ENCODE measurements at places on chromosomes 1 and 21.

- DNase-seq, result no peak
Measured at GRCh38 chr1:66197785-66198184, 336.2 kb upstream of the SGIP1 start.

- no peak for DNase-seq
Measured at GRCh38 chr21:31545036-31545435, 114.5 kb upstream of the SOD1 start.

DNA sequence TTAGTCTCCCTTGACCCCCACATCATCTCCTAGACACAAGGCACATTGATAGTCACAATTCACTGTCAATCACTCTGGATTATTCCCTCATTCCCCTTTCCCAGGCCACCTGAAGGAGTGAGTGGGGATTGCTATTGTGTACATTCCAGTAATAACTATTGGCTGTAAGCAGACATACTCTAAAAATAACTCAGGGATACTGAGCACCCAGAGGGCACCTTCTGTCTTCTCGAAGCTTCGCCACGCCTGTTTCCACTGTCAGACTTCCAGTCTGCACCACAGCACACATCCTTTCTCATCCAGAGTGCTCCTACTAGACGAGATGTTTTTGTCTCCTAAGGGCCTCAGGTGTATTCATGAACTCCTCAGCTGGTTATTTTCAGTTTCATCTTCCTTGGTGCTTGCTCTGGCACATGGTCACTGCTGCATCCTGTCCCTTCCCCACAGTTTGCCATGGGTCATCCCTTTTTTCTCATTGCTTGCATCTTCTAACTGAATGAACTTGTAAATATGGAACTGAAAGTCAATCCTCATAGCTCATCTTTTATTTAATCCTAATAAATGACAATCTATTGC is 848 bp upstream of the APOBEC4 start:
- no peak for DNase-seq

DNA sequence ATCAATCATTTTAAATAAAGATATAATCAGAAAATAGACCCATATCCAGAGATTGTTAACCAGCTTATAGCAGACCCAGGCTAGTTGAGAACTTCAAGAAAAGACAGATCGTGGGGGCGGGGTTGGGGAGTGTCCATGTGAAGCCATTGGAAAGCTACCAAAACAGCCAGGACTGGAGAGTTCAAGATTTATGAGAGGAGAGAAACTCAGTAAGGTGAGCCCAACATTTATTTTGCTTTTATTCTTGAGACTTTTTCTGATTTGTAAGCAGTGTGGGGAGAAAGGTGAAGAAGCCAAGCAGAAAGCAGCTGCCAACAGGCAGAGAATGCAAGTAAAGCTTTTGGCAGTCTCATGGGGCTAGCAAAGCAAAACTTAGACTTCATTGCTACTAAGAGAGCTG is 179.9 kb downstream of the VPS13D start:
- DNase-seq, result no peak

DNA sequence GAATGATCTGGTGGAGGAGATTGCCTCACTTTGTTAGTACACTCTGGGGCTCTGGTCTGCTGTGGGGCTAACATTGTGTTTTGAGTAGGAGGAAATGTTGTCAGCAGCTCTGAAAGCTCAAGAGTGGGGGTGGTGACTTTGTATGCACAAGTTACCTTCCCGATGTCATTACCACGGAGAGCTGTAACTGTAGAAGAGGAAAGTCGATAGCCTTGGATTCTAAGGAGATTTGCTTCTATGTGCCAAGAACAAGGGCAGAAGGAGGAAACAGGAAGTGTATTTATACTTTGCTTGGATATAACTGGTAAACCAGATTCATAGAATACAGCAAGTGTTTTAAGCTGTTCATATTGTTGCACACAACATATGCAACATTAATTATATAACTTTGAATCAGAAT is 196.1 kb downstream of the AMY1C start:
- DNase-seq, result no peak

DNA sequence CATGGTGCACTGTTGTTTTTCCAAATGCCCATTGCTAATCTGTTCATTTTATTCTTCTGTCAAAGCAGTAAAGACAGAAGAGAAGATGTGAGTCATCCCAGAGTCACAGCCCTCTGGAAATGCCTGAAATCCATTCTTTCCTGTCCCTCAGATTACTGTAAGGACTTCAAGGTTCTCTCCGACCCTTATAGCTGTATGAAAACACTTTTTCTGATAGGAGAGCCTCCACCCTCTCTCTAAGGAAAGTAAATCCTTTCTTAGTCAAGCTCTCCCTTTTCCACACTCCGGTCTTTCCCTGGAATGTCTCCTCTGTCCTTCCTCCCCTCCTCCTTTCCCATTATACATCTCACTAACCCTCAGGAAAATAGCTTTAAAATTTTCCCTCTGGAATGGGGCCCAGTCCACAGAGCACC is 3.5 kb upstream of the PRDX6 start:
- DNase-seq, result no peak

DNA sequence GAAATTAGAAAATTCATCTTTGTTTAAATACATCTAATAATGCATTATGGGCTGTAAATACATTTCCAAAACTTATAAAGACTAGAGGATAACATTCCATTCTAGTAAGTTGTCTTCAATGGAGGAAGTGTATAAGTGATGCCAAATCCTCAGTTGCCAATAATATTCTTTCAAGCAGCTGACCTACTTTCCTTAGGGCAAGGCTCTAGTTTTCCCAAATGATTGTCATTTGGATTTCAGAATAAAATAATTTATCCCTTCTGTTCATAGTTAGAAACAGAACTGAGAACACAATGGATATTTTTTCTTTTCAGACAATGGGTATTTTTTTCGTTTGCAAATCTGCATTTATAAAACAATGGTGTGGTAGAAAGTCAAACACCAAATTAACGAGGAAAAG is 354.9 kb upstream of the ADAMTS5 start:
- DNase-seq, result no peak

- no peak for DNase-seq
Measured at GRCh38 chr1:69073176-69073575, 494.5 kb upstream of the LRRC7 start.

GRCh38 chr1:200305806-200306205 is 104.0 kb downstream of the ZNF281 start:
- DNase-seq, result no peak

DNA sequence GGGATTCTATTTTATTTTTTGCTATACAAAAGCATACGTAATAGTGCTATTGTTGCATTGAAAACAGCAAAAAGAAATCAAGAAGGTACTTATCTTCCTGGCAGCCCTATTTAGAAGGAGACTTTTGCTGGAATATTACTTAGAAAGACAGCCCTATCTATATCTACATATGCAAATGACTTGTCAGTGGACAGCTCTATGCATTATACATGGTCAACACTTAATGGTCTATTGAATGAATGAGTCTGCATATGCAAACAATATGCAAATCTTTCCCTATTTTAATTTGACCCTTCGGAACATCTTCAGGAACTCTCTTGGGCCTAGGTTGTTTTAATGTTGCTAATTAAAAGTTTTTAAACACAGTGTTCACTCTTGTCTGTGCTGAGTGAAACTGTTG is 110.8 kb downstream of the PLXNA2 start:
- no peak for DNase-seq

- no peak for DNase-seq
Measured at GRCh38 chr1:197137322-197137721, 9.1 kb downstream of the ASPM start.

DNA sequence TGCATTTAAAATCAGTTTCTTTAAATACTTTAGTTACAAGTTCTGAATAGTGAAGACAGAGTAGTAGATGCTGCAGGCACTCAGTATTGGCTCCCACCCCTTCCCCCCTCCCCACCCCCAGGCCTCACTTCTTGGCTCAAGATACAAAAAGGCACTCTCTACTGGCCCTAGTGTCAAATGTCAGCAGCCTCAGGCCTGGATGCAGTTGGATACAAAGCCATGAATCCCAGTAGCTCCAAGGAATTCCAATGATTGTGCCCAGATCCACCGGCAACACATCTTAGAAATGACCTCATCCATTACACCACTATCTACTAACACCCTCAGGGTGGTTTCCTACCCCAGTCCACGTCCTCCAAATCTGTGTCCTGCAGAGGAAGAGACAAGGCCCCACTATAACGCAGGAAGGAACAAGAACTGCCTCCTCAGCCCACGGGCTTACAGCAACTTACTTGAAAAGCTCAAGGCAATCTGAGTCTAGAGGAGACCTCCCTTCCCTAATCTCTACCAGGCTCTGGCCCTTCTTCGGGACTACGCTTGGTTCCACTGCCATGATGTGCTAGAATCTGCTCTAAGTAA is 17.6 kb downstream of the ACADM start:
- no peak for DNase-seq

GRCh38 chr1:6794164-6794563 is 8.9 kb downstream of the CAMTA1 start:
- DNase-seq, result no peak

- no peak for DNase-seq
Measured at GRCh38 chr1:229164348-229164747, 106.6 kb upstream of the RAB4A start.

- no peak for DNase-seq
Measured at GRCh38 chr1:119829625-119830024, 18.4 kb upstream of the REG4 start.

- DNase-seq, result no peak
Measured at GRCh38 chr1:201328576-201328975, 45.3 kb downstream of the PKP1 start.

- peak; percentile 11 for DNase-seq
Measured at GRCh38 chr1:151612501-151613281, 841 bp downstream of the SNX27 start.

DNA sequence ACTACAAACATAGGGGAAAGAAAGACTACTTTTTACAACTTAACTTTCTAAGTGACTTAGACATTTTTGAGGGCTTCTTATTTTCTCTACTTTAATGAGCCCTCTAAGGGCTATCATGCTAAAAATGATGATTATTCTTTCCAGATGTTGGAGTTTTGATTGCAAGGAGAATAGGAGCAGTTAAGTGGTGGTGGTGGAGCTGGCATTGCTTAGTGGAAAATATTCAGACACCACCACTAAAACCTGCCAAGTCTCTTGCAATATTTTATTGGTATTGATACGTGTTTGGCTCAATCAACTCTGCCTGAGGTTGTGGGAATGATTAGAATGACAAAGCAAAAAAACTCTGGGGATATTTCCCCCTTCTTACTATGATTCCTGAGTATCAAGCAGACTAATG is 82.6 kb upstream of the PTGFR start:
- DNase-seq, result no peak

DNA sequence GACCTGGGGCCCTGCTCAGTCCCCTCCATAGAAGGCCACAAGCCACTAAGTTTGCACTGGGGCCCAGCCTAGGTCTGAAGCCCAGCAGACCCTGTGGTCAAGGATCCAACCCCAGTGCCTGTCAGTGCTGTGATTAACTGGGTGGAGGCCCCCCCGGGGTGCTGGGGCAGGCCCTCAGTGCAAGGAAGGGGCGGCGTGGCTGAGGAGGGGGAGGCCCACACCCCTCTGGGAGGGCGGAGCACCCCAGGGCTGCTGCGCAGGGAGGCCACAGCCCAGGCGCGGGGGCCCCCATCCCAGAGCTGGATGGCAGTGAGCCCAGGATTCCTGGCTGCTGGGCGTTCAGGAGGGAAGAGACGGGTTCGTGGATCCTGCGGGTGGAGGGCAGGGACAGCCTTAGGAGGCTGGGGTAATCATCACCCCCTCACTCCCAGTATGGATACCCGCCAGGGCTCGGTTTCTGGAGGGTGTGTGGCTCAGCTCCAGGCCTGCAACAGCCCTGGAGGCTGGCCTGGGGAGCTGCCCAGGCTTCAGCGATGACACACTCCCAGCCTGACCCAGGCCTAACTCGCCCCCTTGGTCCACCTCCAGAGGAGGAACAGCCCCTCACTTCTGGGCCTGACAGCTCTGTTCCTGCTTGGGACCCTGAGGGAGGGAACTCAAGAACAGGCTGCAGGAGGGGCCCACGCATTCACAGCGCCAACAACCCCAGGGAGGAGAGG is 890 bp downstream of the GJC2 start:
- DNase-seq, result no peak

DNA sequence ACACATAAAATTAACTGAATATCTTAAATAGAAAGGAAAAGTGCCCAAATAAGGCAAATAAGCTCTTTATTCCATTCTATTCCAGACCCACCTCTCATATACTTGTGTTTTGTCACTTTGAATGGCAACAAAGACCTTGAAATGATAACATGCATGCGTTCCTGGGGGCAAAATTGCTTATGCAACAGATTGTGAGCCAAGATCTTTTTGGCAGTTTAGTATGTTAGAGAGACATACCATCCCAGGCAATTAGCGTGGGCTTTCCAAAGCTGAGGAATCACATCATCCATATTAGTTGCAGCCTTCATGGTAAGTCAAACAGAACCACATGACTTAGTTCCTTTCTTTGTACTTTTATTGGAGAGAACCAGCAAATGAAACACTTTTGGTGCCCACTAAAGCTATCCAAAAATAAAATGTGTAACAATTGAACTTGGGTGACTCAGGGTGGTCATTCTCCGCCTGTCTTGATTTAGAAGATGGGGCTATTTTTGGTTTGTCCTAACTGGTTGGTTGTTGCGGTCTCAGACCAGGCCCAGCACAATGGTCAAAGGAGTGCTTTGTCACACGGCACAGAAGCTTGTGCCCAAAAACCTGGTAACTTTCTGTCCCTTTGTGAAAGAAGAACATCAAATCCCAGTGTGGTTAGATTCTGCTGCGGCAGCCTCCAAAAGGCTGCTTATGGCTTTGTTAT is 68.7 kb upstream of the ATF3 start:
- DNase-seq, result no peak

Measured in CD4-positive, alpha-beta T cell treated with Interleukin-4 for 1 hour (primary cell).